ENCODE measurements at places on chromosomes 12 and 14.

- no peak for DNase-seq
Observed at GRCh38 chr14:69593018-69593677, 18.2 kb upstream of the SUSD6 start.

- no peak for DNase-seq
Observed at GRCh38 chr12:81953541-81953940, 194.4 kb upstream of the PPFIA2 start.

GRCh38 chr12:121801595-121802484, 2.0 kb upstream of the SETD1B start:
- DNase-seq = no peak

- DNase-seq = no peak
Observed at GRCh38 chr12:96321941-96322340, 78.3 kb downstream of the CDK17 start.

Data from GM12892 (cell line).